ENCODE measurements at places on chromosomes 1 and 21.

GRCh38 chr1:221611656-221612046, 130.2 kb downstream of the DUSP10 start:
- no peak for DNase-seq

GRCh38 chr21:15255763-15256162, 191.0 kb upstream of the NRIP1 start:
- DNase-seq: no peak

DNA sequence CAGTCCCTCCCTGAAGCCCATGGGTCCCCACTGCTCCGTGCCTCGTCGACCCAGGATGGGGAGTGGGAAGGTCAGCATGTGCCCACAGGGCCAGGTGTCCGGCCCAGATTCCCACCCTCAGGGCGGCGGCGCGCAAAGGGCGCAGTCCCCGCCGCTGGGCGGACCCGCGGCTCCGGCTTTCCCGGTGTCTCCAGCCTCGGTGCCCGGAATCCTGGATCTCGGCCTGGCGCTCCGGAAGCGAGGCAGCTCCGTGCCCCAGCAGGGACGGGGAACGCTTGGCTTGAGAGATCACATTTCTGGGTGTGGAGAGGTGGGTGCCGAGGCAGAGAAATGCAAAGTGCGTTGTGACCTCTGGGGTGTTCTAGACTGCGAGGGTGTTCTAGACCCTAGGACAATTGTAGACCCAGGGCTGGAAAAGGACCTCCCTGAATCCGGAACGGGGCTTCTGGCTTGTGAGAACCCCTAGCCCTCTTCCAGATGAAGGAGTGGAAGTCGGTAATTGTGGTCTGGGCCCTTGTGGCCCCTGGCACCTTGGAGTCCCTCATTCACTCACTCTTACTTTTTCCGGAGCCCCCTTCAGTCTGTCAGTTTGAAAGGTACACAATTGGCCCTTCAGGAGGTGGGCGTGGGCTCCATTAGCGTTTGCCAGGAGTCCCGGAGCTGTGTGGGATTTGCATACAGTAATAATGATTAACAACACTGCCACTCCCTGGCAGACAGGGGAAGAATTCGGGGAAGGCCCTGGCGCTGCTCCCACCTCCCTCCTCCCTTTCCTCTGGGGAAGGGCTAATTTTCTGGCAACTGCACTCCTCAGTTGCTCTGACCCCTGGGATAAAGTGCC, 1.6 kb upstream of the KCND3 start:
- DNase-seq: no peak

DNA sequence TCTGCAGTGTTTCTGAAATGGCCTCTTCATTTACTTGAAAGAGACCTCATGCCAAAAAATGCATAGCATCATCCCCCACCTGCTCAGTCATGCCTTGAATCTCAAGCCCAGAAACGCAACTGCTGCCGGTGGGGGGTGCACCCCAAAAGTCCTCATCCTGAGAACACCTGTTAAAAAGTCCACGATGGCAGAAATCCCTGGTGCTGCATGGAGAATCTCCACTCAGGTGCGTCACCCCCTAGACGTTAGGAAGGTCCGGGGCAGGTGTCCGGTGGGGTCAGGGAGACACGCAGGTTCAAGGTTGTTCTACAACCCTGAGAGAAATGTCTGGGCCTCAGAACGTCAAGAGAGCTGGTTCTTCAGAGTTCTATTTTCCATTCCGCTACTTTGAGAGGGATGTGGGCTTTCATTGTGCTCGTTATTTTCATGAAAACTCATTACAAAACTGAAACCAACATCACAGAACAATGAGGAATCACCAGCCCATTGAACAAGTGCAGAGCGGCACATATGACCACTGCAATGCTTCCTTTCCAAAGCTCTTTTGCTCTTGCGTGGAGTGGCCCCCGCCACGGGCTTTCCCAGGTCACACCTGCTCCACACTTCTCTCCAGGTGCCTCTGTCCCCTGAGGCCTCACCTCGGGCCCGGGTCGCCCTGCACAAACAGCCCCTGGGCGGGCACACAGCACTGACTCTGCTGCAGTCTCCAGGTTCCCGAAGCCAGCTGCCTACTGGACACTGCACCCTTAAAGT, 201.9 kb downstream of the TOMM20 start:
- peak; percentile 13 for DNase-seq

DNA sequence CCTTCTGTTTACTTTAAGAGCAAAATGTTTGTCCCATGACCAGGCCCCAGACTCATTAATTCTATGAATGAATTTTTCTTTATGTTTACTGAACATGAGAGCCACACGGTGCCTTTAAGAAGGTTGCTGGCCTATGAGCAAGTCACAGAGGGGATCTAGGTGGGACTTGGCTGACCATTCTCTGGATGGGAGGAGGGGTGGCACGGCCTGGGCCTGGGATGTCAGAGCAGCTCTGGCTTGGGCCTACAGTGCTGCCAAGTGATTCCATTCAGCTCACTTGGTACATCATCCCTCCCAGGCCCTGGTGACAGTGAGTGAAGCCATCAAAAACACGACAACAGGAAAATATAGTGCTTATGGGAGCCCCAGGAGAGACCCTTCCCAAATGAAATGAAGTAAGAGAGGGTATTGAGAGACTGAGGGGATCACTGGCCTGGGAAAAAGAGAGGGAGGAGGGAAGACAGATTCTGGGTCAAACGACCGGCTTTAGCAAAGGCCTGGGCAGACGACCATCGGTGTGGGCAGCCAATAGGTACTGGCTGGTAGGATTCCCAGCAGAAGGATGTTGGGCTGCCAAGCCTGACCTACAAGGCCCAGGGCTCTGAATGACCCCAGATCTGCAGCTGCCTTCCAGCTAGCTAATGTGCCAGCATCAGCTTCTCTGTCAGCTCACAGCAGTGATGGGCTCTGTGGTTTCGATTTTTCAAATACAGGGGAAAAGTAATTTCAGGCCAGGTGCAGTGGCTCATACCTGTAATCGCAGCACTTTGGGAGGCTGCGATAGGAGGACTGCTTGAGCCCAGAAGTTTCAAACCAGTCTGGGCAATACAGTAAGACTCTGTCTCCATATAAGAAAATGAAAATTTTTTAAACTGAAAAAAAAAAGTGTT, 3.3 kb downstream of the TMEM53 start:
- DNase-seq: no peak

DNA sequence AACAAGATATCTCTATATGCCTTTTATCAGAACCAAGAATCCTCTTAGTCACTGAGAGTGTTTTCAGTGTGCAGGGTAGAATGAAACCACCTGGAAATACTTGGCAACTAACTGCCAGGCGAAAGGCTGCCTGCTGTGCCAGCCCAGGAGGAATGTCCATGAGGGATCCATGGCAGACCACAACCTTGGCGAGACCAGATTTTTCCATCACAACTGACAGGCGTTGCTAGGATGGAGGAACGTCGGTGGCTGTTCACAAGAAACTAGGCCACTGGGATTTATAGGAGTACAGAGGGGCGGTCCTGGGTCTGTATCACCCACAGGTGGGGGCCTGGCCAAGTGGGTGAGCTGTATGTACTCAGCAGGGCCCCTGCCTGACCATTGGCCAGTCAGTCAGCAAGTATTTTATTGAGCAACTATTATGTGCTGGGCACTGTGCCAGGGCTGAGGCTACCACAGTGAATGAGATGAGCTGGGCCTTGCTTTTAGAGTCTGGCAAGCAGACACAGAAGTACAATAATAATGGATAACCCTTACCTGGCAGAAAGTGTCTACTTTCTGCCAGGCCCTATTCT, 199.4 kb downstream of the FOXD2 start:
- no peak for DNase-seq

- DNase-seq: peak; percentile 78
Observed at GRCh38 chr1:155978325-155978972, at the start of gene ARHGEF2. Gene ARHGEF2 (minus strand): TSS chr1:155978547. CDS start chr1:155978427, 120 bp downstream.

DNA sequence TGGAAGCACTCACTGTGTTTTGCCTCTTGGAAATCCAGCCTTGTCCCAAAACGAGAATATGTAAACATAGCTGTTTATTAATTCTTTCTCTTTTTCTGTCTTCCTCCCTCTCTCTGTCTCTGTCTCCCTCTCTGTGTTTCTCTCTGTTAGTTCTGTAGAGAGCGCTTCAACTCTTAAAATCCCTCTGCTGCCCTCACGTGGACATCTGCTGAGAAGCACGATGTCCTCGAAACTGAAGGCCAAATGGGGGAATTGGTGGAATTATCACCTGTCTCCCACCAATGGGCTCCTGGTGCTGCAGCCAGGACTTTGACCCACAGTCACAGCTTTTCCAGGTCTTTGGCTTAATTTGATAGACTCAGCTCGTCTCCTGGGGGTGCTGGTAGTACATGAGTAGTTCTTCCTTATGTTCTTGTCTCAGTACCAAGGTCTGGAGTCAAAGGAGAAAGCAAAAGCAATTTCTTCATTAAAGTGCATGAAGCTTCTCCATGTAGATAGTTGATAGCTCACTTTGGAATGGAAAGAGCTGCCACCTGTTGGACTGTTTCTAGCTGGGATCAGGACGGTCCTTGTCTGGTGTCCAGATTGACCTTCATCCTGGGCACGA, 5.5 kb upstream of the GBP6 start:
- peak; percentile 79 for DNase-seq

GRCh38 chr1:225662155-225662554, 9.2 kb upstream of the ENAH start:
- no peak for DNase-seq

DNA sequence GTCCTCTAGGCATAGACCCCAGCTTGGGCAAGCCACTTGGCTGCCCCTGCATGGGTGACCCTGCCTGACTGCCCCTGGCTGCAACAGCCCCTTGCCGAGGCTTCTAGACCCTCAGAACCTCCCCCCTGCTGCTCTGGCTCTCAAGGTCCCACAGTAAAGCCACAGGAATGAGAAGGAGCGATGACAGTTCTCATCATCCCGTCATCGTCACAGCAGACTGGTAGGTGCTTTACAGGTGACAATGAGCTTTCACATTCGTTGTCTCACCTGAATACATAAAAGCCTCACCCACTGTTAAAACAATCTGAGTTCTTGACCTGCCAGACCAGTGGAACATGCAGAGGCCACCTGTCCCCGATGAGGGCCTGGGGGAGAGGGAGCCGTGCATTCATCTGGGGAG, 36.0 kb upstream of the GPR157 start:
- no peak for DNase-seq

- no peak for DNase-seq
Observed at GRCh38 chr21:42654179-42654912, 925 bp downstream of the PDE9A start.

- DNase-seq: no peak
Observed at GRCh38 chr1:207904391-207904790, 6.5 kb downstream of the CD34 start.

DNA sequence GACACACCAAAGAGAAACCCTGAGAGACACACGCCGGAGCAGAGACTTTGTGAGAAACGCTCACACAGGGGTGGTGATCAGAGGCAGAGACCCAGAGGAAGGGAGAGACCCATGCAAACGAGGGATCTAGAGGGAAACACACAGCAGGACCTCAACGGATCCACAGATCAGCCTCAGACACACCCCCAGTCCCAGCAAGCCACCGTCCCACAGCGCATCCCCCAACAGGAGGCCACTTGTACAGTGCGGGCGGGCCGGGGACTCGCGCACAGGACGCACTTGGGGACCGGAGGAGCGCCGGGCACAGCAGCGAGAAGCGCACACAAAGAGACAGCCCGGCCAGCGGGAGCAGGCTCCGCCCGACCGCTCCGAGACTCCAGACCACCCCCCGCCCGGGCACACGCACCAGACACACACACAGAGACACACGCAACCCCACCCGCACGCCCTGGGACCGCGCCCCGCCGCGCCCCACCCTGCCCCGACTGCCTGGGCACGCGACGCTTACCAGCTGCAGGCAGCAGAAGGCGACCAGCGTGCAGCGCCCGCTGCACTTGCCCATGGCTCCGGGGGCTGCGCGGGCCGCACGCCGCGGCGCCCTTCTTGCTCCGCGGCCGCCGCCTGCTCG, 587 bp downstream of the NKAIN1 start:
- DNase-seq: no peak

DNA sequence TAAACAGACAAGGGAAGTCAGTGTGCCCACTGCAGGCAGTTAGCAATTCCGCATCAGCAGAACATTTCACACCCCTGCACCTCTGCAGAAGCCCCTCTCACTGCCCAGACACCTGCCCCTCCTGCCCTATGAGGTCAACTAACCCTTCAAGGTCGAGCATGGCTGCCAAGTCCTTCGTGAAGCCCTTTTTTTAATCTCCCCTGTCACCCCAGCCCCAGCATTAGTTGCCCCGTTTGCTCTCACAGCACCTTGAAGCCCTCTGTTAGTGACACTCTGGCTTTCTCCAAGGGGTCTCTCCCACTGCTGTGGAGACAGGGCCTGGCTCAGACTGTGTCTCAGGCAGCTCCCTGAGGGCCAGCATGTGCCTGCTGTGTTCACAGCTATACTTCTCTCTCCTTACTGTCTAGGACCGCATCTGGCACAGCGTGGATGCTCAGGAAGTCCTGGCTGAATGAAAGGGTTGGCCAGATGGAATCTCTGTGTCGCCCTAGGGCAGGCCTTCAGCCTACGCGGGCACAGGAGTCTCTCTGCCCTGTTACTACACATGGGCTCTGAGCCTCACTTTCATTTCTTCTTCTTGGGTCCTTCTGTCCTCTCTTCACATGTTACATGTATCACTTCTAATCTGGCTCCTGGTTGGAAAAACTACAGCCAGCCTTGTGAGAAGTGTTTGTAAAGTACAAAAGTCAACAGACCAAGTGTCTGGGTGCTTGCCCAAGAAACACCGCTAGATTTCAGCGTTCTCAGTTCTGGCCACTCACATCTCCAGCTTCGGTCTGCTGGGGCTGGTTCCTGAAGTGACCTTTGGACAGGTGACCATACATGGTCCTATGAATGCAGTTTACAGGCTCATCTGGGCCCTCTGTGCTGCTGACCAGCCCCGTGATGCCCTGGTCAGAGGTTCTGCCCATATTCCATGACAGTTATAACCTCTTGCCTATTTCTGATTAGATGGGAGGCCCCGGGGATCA, 19.7 kb downstream of the SLC2A1 start:
- DNase-seq: no peak

GRCh38 chr1:61961009-61961408, 218.7 kb downstream of the PATJ start:
- no peak for DNase-seq

DNA sequence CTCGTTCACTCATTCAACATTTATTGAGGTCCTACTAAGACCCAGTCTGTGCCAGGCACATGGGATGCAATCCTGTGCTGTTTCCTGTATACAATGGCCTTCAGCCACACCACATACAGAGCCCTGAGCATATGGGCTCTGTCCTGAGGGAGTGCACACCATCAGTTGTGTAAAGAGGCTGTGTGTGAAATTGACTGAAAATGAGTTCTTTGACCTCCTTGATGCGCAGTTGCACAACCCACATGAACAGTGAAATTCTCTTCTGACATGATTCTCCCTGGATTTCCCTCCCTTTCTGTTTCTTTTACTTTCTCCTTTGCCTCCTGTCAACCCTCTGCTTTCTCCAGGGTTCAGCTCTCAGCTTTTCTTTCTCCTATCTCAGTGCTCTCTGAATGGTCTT, 6.3 kb upstream of the SYT6 start:
- DNase-seq: no peak

GRCh38 chr1:186202271-186202764, 172.7 kb downstream of the TPR start:
- no peak for DNase-seq

DNA sequence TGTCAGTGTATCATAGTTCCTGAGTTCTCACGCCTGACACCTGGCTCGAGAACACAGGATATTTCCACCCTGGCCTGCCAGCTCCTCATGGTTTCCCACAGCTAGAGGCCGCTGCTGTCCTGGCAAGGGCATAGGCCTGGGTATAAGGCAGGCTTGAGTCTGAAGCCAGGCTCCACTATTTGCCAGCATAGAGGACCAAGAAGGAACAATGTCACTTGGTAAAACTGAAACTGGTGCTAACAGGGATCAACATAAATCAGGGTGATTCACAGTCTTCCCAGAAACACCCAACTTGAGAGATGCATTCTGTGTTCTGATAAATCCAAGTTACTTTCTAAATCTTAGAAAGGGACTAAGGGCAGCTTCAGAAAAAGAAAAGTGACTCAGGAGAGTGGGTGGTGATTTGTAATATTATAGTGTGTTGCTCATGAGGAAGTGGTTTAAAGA, 6.9 kb upstream of the S100A2 start:
- no peak for DNase-seq
